H9 (cell line): ENCODE measurements at places on chromosomes 2 and 18. TPM values are rescaled to one million over a fixed set of nuclear protein-coding genes. Genes with fewer than 3 reads are reported as not detected.

ALKAL2 gene
- 0.48 and 0.68 TPM in 2 replicates for total RNA-seq

AQP12B gene
- not detected in 2 replicates for total RNA-seq

OR6B2 gene
- total RNA-seq, result not detected in 2 replicates

SOX11 gene
- 42.8 and 43.8 TPM in 2 replicates for total RNA-seq

SIX3 gene
- 0.35 and 0.55 TPM in 2 replicates for total RNA-seq

GRCh38 chr18:62766266-62766665 is 50.9 kb downstream of the PHLPP1 start:
- no peak for DNase-seq

DNA sequence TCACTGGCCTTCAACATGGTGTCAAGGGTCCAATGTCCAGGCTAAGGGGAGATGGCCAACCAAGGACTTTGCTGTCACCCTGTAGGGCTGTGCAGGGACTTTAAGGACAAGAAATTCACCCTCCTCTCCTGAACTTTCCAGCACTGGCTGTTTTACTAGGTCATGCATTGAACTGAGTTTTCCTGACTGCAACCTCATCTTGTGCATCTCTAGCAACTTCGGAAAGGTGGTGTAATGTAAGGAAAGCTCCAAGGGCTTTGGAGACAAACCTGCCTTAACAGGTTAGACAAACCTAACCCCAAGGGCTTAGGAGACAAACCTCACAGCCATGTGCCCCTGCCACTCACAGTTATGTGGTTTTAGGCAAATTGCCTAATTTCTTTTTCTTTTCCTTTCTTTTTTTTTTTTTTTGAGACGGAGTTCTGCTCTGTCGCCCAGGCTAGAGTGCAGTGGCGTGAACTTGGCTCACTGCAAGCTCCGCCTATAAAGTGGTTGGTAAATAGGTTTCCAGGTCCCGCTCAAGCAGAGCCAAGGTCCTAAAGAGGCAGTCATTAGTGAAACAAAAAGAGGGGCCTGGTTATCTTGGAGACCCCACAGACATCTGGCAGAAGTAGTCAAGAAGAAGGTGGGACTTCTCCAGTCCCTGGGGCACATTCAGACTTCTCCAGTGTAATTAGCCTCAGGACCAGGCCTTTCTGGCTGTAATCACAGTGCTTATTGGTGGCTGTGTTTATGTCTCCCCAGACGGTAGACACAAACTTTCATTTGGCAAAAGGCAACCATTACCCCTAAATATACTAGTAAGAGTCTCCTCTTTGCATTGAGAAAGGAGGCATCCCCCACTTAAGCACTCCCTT is 37.6 kb upstream of the PMAIP1 start:
- no peak for DNase-seq

- no peak for DNase-seq
Measured at GRCh38 chr2:11406267-11406957, 59.5 kb downstream of the E2F6 start.

GRCh38 chr18:5519448-5520298 is 24.1 kb downstream of the EPB41L3 start:
- DNase-seq, result no peak

DNA sequence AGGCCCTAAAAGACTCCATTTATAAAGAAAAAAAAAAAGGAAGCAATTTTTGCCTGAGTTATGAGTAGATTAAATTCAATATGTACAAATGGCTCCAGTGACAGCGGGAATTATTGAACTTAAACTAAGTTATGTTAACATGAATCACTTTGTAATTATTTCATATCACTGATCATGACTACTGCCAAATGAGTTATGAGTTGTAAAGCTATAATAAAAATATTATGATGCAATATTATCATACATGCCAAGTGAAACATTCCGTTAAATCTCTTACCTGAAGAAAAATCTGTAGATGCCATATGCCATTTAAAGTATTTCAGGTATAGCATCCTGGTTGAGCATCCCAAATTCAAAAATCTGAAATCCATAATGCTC is 217.5 kb downstream of the DLGAP1 start:
- no peak for DNase-seq

GRCh38 chr2:46187112-46187618 is 110.0 kb upstream of the EPAS1 start:
- no peak for DNase-seq
